ENCODE measurements at places on chromosomes 2 and 18. TPM values are rescaled to one million over a fixed set of nuclear protein-coding genes. Genes with fewer than 3 reads are reported as not detected.

NPAS2 gene
- total RNA-seq = 5.6 TPM

NT5DC4 gene
- not detected for total RNA-seq

LIMS3 gene
- not detected for total RNA-seq

KCNG2 gene
- not detected for total RNA-seq

ABCB6 gene
- total RNA-seq = 22.1 TPM

INO80B gene
- 45.2 TPM for total RNA-seq

C2orf74 gene
- 7.9 TPM for total RNA-seq

All from activated T-helper 2 cell treated with anti-CD3 and anti-CD28 coated beads, Interferon-gamma antibody, Interleukin-2, Interleukin-4, amounts not matched to agents 10 μg/mL and 5 μg/mL and 100 μg/mL, durations not matched to agents 14 hours and 24 hours and 36 hours (primary cell).